Uterus (tissue), 4 donors: ENCODE measurements at places on chromosomes 1 and 21.

GRCh38 chr1:12438349-12438924 is 179.6 kb downstream of the DHRS3 start:
- H3K4me1 ChIP-seq: peaks cover 9% of the 10 kb centered on the region
- no peak overlapping the region for H3K4me3 ChIP-seq
- DNase-seq: no peak
- no peaks in the 10 kb centered on the region for H3K36me3 ChIP-seq
- H3K27me3 ChIP-seq: no peaks in the 10 kb centered on the region

DNA sequence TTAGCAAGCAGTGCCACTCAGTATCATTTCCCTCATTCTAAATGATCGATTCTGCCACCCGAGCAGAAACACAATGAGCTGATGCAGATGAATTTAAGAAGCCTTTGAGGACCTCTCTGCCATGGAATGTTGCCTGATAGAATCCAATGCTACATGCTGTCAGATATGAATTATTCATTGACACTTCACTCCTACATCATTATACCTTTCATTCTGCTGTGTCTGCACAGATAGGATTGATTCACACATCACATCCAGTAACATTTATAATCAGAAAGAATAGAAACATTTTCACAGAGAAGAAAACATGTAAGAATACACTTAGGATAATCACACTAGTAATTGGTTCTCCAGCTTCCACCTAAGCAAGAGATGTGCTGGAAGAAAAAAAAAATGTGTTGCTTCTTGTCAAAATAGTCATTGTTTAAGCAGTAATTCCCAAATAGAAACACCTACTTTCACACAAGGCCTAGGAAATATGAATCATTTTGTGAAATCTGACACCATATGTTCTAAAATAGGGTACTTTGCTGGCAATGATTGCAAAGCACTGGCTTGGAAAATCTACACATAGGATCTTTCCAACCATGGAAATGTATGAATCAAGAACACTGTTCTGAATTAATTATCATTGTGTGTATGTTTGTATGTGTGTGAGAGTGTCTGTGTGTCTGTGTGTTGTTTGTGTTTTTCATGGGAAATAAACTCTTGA is 110.1 kb downstream of the GRIK1 start:
- no peaks in the 10 kb centered on the region for H3K4me1 ChIP-seq
- H3K27me3 ChIP-seq: no peaks in the 10 kb centered on the region
- H3K4me3 ChIP-seq: no peak overlapping the region
- H3K27ac ChIP-seq: no peak overlapping the region
- no peak for DNase-seq

DNA sequence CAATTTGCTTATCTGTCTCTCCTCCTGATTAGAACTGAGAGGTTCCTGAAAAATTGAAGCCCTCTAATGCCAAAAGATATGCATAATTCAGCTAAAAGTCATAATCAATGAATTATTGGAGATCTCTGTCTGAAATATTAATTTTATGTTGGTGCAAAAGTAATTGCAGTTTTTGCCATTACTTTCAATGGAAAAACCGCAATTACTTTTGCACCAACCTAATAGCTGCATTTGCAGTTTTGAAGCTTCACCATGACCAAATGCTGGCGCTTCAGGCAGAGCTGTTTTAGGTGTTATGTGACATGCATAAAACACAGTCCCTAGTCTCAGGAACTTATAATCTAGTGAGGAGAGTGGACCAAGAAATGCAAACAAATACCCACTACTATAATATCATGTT is 29.7 kb upstream of the FASLG start:
- H3K4me1 ChIP-seq: no peaks in the 10 kb centered on the region
- no peaks in the 10 kb centered on the region for H3K27me3 ChIP-seq
- no peak for DNase-seq
- no peak overlapping the region for H3K4me3 ChIP-seq
- no peaks in the 10 kb centered on the region for H3K36me3 ChIP-seq

GRCh38 chr1:184272175-184272866 is 114.5 kb upstream of the C1orf21 start:
- H3K36me3 ChIP-seq: no peaks in the 10 kb centered on the region
- no peaks in the 10 kb centered on the region for H3K4me1 ChIP-seq

GRCh38 chr1:209434066-209434465 is 149.4 kb upstream of the CAMK1G start:
- H3K4me3 ChIP-seq: no peak overlapping the region
- H3K27me3 ChIP-seq: no peaks in the 10 kb centered on the region
- no peaks in the 10 kb centered on the region for H3K36me3 ChIP-seq

DNA sequence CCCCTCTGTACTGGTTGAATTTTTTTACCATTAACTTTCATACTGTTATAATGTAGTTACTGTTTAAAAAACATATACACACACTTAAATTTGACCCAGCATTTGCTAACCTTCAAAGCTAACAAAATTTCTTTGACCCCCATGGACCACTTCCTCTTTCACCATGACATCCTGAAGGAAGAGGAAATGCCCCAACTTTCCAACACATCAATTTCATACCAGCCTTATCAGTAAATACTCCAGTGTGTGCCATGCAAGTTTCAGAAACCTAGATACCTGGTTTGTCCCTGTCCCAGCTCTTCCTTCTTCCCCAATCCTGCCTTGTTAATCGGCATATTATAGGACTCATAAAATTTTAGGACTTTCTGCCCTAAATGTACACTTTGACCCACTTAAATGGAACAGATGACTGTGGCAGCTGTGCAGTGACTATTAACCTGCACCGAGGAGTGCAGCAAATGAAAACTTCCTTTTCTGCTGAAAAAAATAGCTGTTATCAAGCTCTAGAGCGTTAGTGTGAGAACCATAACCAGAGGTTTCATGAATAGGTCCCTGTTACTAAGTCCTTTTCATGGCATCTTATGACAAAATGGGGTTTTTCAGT is 54.1 kb downstream of the DTL start:
- H3K4me1 ChIP-seq: no peaks in the 10 kb centered on the region
- no peak overlapping the region for H3K27ac ChIP-seq
- no peak for DNase-seq

DNA sequence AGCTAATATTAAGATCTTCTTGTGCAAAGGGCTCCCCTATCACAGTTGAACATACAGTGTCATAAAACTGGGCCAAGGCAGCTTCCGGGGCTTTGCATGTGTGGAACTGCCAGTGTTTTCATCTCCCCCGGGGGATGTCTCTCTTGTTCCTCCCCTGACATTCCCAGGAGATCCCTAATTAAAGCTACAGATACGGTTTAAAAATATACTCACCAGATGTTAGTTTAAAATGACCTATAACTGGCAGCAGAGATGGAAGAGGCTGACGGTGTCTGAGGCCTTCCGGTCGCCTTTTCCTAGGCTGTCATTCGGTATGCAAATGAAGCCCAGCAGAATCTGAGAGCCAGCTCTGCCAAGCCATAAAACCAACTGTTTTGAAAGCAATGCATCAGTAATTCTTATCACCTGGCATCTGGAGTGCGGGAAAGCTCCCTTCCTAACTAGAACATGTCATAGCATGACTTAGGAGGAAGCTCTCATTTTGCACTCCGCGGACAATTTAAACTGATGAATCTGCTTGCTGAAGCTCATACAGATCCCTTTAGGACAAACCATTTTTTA is 436.5 kb upstream of the VAMP3 start:
- peaks cover 7% of the 10 kb centered on the region for H3K4me1 ChIP-seq
- no peak overlapping the region for H3K4me3 ChIP-seq
- no peak overlapping the region for H3K27ac ChIP-seq
- DNase-seq: no peak
- H3K36me3 ChIP-seq: no peaks in the 10 kb centered on the region
- no peaks in the 10 kb centered on the region for H3K27me3 ChIP-seq

- no peaks in the 10 kb centered on the region for H3K27me3 ChIP-seq
- no peak for DNase-seq
- H3K27ac ChIP-seq: no peak overlapping the region
These were observed 67.1 kb downstream of the UBE2T start for GRCh38 chr1:202274611-202275010.

- H3K27me3 ChIP-seq: no peaks in the 10 kb centered on the region
- no peak overlapping the region for H3K4me3 ChIP-seq
- H3K27ac ChIP-seq: no peak overlapping the region
- no peaks in the 10 kb centered on the region for H3K36me3 ChIP-seq
- H3K4me1 ChIP-seq: no peaks in the 10 kb centered on the region
These were observed 23.5 kb upstream of the CR2 start for GRCh38 chr1:207430602-207431001.

DNA sequence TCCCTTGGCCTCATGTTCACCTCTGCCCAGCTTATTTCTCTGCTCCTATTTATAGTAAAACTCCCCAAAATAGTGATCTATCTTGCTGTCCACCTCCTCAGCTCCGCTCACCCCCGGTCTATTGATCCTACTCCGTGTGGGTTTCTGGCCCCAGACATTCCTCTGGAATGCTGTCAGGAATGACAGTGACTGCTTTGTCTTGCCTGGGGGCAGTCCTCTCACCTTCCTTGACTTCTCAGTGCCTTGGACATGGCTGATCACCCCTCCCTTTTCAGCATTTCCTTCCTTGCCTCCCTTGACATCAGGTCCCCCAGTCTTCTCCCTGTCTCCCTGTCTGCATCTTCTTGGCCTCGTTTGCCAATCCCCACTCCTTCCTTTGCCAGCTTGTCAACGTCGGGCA is 108.1 kb upstream of the BACE2 start:
- no peak overlapping the region for H3K27ac ChIP-seq
- H3K36me3 ChIP-seq: no peaks in the 10 kb centered on the region
- H3K4me1 ChIP-seq: no peaks in the 10 kb centered on the region
- DNase-seq: no peak
- H3K27me3 ChIP-seq: no peaks in the 10 kb centered on the region

DNA sequence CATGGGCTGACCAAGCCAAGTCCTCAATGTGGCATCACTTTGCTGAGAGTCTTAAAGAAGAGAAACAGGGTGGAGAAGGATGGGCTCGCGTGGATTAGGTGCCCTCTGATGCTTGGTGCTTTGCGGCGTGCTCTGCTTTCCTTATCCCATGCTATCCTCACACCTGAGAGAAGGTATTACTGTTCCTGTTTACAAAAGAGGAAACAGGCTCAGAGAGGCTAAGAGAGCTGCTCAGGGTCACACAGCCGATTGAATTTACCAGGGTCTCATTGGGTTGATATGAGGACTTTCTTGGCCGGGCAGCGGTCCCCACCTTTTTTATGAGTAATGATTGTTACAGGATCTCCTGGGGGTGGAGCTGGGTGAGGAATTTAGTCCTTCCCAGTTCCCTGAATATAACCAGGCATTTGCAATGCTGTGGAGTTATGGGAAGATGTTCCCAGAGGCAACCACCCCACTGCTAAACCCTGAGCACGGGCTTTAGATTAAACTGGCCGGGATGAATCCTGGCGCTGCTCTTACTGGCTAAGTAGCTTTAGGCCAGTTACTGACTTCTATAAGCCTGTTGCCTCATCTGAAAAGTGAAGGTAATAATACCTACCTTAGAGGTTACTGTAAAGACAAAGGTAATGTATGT is 4.5 kb downstream of the ASCL5 start:
- H3K27me3 ChIP-seq: no peaks in the 10 kb centered on the region
- no peak overlapping the region for H3K27ac ChIP-seq
- no peak for DNase-seq
- peaks cover 8% of the 10 kb centered on the region for H3K4me1 ChIP-seq

GRCh38 chr1:43764581-43764980 is 57.2 kb downstream of the ST3GAL3 start:
- DNase-seq: no peak
- no peak overlapping the region for H3K27ac ChIP-seq
- no peaks in the 10 kb centered on the region for H3K4me1 ChIP-seq
- H3K27me3 ChIP-seq: no peaks in the 10 kb centered on the region
- no peaks in the 10 kb centered on the region for H3K36me3 ChIP-seq

DNA sequence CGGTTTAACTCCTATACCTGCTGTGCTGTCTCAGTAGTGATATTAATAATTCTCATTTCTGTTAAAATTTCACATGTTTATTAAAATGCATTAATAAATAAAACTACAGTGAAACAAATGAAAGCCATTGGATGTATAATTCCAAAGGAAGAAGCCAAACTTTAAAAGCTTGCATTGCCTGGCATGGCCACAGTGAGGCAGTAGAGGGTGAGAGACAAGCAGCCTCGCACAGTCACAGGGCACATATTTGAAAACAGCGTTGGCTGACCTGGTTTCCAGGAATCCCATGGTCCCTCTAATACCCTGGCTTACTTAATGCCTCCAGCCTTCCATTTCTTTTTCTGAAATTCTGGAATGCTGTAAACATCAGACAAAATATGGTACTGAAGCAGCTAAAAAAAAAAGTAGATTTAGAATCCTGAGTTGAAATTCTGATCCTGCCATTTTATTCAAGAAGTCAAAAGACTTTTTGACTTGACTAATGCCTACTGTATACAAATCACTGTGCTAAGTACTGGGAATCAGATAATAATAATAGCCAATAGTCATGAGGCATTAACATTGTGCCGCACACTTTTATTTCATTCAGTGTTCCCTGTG is 6.7 kb upstream of the RNASEL start:
- no peaks in the 10 kb centered on the region for H3K27me3 ChIP-seq
- no peak overlapping the region for H3K27ac ChIP-seq
- no peaks in the 10 kb centered on the region for H3K4me1 ChIP-seq
- DNase-seq: peak; percentile 59

DNA sequence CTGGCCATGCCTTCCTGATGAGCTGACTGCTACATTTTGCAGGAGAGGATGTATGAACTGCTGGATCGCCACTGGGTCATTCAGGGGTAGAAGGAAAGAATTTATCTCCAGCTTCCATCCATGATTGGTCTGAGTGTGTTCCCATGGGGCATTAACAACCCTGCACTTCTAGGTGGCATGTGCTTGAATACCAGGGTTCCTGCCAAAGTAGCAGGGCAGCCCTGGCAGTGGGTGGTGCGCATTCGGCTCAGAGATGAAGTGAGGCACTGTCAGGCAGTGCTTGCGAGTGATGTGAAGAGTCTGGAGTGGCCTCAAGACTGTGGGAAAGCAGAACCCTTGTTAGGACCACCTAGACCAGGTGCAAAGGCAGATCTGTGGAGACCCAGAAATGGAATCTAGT is 294.9 kb downstream of the ASTN1 start:
- H3K27me3 ChIP-seq: no peaks in the 10 kb centered on the region
- H3K4me1 ChIP-seq: no peaks in the 10 kb centered on the region
- H3K4me3 ChIP-seq: no peak overlapping the region
- H3K36me3 ChIP-seq: no peaks in the 10 kb centered on the region

GRCh38 chr1:26171084-26172072 is at the start of gene ZNF593OS:
Gene ZNF593OS (minus strand): TSS chr1:26171832. CDS start chr1:26171661, 171 bp downstream.
- no peak for DNase-seq
- peaks cover 5% of the 10 kb centered on the region for H3K4me1 ChIP-seq
- H3K36me3 ChIP-seq: no peaks in the 10 kb centered on the region
- no peak within 1 kb of the TSS for H3K4me3 ChIP-seq
- H3K27me3 ChIP-seq: no peaks in the 10 kb centered on the region

DNA sequence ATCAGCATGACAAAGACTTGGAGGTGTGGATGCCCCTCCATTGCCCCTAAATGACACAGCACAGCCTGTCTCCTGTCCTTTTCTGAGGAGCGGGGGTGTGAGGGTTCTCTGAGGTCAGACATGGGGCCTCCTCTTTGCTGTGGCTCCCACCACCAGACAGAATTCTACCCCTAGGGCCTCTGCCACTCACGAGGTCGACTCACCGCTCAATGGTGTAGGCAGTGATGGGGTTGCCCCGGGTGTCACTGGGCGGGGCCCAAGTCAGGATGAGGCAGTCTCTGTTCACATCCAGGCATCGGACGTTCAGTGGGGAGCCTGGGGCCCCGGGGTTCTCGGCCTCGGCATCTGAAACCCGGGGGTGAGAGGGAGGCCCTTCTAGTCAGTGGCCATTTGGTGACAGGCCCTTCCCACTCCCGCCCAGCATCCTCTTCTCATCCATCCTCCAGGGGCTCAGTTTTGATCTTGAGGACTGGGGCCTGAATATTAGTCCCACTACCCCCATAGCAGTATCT is 19.9 kb downstream of the MYOM3 start:
- no peak overlapping the region for H3K27ac ChIP-seq
- H3K36me3 ChIP-seq: no peaks in the 10 kb centered on the region
- H3K4me3 ChIP-seq: no peak overlapping the region
- no peaks in the 10 kb centered on the region for H3K4me1 ChIP-seq
- DNase-seq: no peak
